ENCODE measurements at places on chromosomes 7 and 10.

DNA sequence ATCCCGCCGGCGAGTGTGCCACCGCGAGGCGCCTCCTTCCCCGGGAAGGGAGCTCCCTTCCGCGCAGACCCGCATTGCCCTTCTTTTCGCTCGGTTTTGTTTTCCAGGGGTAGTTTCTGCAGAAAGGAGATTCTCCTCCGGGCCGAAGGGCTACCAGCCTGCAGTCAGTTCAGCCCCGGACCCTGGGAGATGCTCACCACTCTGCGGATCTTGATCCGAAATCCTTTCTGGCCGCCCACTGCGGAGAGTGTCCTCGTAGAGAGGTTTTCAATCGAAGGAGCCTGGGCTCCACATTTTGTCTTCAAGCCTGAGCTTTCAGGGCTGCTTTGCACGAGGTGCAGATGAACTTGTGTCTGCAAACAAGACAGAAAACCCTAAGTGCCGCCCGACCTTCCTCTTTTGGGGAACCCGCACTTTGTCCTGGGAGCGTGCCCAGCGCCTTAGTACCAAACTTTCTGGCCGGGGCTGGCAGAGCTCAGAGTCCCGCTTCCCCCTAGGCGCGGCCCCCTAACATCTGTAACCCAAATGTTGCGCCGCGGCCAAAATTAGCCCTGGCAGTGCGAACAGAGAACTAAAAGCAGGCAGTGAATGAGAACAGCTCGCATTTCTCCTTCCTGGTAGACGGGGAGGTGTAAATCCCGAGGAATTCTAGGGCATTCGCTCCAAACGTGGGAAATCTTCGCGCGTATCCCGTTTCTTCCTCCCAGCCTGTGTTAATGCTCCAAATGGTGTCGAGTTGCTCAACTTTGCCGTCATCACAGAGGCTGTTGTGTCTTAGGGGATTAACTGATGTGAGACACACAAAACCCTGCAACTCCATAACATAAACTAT, 6.7 kb upstream of the EN2 start:
- peaks cover 37% of the 10 kb centered on the region for H3K27me3 ChIP-seq
- H3K4me3 ChIP-seq = no peak overlapping the region
- no peaks in the 10 kb centered on the region for H3K4me1 ChIP-seq
- H3K36me3 ChIP-seq = no peaks in the 10 kb centered on the region

DNA sequence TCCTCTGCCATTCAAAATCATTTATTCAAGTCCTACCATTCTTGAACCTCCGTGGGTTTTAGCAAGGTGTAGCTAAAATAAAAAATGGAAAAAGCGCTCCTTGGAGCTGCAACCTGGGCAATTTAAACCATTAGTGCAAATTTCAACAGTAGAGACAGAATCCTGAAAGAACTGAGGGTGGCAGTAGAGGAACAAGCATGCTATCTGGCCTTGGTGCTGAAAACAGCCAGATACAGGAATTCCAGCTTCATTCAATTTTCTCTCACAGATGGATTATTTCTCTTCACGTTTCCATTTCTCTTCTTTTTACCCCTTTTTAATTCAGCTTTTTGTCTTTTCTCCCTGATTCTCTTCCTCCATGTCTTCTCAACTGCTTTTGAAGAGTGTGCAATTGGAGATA, 77.7 kb downstream of the OTUD1 start:
- H3K4me1 ChIP-seq = no peaks in the 10 kb centered on the region
- H3K4me3 ChIP-seq = no peak overlapping the region
- no peaks in the 10 kb centered on the region for H3K36me3 ChIP-seq

DNA sequence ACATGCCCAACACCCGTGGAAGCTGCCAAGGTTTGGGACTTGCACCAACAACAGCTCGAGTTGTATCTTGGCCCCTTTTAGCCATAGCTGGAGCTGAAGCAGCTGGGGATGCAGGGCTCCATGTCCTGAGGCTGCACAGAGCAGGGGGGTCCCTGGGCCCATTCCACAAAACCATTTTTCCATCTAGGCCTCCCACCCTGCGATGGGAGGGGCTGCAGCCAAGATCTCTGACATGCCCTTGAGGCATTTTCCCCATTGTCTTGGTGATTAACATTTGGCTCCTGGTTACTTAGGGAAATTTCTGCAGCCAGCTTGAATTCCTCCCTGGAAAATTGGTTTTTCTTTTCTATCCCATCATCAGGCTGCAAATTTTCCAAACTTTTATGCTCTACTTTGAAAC, 637.8 kb upstream of the VSTM2A start:
- DNase-seq = no peak
- no peaks in the 10 kb centered on the region for H3K4me1 ChIP-seq
- H3K4me3 ChIP-seq = no peak overlapping the region
- no peaks in the 10 kb centered on the region for H3K36me3 ChIP-seq
- H3K27me3 ChIP-seq = no peaks in the 10 kb centered on the region

DNA sequence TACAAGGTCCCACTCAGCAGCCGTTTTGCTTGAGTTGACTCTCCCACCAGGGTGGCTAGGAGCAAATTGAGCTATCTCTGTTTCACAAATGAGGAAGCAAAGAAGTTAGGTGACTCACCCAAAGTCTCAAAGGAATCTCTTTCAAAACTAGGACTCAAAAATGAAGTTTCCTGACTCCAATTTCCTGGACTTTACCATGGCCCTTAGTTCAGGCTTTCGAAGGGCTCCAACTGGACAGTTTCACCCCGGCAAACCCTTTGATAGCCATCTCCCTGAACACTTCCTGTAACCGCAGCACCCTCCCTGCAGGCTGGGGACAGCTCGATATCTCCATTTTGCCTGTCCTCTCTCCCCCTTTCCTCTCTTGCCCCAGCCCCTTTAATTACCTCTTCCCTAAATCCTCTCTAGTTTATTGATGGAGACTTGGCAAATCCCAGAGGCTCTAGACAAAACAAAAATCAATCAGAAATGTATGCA, 4.7 kb upstream of the AFAP1L2 start:
- H3K4me1 ChIP-seq = no peaks in the 10 kb centered on the region
- no peak overlapping the region for H3K4me3 ChIP-seq
- H3K36me3 ChIP-seq = no peaks in the 10 kb centered on the region
- no peak overlapping the region for H3K27ac ChIP-seq

DNA sequence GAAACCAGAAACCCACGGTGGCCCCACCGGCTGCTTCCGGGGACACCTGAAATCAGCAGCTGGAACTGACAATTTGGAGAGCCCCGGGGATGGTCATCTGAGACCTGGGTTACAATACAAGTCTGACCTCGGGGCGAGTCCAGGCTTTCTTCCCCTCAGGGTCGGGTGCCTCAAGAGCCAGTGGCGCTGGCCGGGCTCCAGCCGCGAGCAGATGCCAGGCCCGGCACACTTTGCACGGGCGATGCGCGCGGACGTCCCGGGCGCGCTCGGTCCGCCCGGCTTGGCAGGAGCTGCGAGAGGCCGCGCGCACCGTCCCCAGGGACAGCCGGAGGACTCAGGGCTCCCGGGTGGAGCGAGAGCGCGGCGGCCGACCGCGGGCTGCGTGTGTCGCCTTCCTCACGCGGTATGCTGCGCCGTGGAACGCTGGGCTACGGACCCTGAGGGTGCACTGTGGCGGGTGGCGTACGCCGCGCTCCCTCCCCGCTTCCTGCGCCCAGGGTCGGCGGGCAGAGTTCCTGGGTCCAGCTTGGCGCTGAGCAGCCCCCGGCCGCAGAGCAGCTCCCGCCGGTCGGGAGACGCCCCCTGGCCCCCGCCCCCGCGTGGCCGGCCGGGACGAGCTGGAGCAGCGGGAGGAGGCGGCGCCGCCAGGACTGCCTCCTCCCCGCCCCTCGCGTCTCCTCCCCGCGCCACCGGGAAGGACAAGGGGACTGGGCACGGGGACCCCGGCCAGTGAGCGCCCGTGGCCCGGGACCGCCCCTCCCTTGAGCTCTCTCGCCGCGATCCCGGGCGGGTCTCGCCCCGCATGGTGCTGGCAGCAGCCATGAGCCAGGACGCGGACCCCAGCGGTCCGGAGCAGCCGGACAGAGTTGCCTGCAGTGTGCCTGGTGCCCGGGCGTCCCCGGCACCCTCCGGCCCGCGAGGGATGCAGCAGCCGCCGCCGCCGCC, at the start of gene RBM20:
Gene RBM20, plus strand, starts transcription at position 684 of the 945 bp plus-strand sequence. Its CDS starts 119 bp downstream, at position 803.
- peak within 1 kb of the TSS; percentile 44 for H3K4me3 ChIP-seq
- H3K27ac ChIP-seq = peak within 1 kb of the TSS; percentile 45
- H3K36me3 ChIP-seq = no peaks in the 10 kb centered on the region
- no peak for DNase-seq

DNA sequence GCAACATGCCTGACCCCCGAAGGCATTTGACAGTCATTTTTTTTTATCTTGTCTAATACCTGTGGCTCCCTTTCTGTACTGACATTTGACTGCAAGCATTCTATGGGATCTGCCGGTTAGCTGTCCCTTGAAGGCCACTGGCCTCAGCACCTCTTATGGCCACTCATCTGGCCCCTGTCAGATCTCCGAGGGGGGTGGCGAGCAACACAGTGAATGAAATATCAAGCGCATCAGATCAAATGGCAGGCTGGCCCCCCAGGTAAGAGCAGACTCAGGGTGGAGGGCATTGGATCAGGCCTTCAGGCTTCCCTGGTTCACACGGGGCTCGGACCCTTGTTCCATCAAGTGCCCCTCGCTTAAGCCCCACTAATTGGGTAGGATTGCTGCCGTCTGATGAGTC, 199.6 kb upstream of the MKI67 start:
- no peaks in the 10 kb centered on the region for H3K4me1 ChIP-seq
- no peaks in the 10 kb centered on the region for H3K27me3 ChIP-seq
- H3K36me3 ChIP-seq = no peaks in the 10 kb centered on the region
- no peak for DNase-seq
- no peak overlapping the region for H3K27ac ChIP-seq

GRCh38 chr10:91511549-91512330, 101.6 kb downstream of the HECTD2 start:
- no peaks in the 10 kb centered on the region for H3K4me1 ChIP-seq
- no peaks in the 10 kb centered on the region for H3K36me3 ChIP-seq
- no peak overlapping the region for H3K4me3 ChIP-seq
- H3K27me3 ChIP-seq = no peaks in the 10 kb centered on the region
- H3K27ac ChIP-seq = no peak overlapping the region
- no peak for DNase-seq

DNA sequence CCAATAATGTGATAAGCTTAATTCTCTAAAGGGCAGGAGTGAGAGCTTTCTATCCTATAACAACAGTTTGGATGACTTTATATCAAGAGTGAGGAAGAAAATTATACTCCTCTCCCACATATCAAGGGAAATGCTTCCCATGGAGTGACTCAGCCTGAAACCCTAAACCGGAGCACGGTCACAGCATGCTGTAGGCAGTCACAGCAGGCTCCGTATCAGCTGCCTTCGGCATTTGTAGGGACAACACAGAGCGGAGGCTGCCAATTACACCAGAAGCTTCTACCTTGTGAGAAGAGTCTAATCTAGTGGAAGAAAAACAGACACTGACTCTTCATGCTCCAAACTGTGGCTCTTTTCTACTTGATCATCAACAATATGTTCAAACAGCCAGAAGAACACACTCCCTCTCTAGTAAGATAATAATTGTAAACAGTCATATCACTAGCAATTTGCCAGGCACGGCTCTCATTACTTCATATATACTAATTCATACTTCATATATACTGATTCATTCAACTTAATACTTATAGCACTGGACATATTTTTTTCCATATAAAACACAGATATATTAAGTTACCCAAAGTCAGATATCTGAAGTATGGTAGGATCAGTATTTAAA, 65.9 kb downstream of the DGKB start:
- H3K27ac ChIP-seq = no peak overlapping the region
- H3K27me3 ChIP-seq = no peaks in the 10 kb centered on the region
- H3K4me1 ChIP-seq = no peaks in the 10 kb centered on the region
- DNase-seq = no peak
- no peaks in the 10 kb centered on the region for H3K36me3 ChIP-seq
